Central memory CD4-positive, alpha-beta T cell (primary cell): ENCODE measurements at places on chromosomes 6 and 20.
A peak's percentile ranks its signal among the peaks of the same experiment; 100 is the strongest.

- DNase-seq, result no peak
These were observed 12.5 kb downstream of the ALDH8A1 start for GRCh38 chr6:134937426-134937825.

DNA sequence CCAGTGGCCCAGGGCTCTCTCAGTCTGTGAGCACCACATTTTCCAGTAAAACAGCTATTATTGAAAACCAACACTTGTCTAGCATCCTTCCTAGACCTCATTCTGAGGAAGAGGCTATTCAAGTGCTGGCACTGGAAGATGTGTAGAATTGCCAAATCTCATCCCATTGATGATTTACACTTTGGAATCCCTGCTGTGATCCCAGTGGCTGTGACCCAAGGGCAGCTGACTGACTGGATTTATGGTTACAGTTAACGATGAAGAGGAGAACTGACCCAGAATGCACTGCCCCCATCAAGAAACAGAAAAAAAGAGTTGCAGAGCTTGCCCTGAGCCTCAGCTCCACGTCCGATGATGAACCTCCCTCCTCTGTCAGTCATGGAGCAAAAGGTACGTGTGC lies 2.4 kb downstream of the CMTR1 start:
- no peak for DNase-seq

DNA sequence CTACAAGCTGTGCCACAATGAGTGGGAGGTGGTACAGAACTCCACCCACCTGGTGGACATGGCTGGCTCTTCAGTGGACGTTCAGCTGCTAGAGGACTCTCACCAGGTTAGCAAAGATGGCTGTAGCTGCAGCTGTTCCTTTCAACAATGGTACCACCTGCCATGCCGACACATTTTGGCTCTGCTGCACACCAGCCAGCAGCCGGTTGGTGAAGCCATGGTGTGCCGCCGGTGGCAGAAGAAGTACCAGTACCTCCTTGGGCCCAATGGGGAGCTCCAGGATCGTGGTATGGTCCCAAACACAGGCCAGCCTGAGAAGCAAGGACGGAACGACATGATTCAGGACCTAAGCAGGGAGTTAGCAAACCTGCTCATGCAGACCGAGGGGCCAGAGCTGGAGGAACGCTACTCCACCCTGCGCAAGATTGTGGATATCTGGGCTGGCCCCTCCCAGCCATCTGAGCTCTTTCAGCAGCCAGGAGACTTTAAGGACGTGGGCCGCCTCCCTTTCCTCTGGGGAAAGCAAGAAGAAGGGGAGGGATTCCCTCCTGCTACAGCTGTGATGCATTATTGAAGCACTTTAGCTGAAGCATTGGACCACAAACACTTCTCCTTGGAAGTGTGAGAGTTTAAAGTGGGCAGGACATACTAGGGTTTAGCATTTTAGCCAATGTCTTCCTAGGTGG lies 2.8 kb upstream of the ZSWIM1 start:
- DNase-seq, result no peak

GRCh38 chr6:151974061-151974617 lies 166.7 kb downstream of the ESR1 start:
- DNase-seq, result no peak

- no peak for DNase-seq
These were observed 155.6 kb downstream of the CD83 start for GRCh38 chr6:14273191-14273590.

GRCh38 chr6:7542874-7543624 lies 1.6 kb downstream of the DSP start:
- DNase-seq, result no peak

DNA sequence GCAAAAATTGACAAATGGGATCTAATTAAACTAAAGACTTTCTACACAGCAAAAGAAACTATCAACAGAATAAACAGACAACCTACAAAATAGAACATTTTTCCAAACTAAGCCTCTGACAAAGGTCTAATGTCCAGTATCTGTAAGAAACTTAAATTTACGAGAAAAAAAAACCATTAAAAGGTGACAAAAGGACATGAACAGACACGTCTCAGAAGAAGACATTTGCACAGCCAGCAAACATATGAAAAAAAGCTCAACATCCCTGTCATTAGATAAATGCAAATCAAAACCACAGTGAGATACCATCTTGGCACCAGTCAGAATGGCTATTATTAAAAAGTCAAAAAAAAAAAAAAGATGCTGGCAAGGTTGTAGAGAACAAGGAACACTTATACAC lies 70.6 kb upstream of the GRIK2 start:
- no peak for DNase-seq

DNA sequence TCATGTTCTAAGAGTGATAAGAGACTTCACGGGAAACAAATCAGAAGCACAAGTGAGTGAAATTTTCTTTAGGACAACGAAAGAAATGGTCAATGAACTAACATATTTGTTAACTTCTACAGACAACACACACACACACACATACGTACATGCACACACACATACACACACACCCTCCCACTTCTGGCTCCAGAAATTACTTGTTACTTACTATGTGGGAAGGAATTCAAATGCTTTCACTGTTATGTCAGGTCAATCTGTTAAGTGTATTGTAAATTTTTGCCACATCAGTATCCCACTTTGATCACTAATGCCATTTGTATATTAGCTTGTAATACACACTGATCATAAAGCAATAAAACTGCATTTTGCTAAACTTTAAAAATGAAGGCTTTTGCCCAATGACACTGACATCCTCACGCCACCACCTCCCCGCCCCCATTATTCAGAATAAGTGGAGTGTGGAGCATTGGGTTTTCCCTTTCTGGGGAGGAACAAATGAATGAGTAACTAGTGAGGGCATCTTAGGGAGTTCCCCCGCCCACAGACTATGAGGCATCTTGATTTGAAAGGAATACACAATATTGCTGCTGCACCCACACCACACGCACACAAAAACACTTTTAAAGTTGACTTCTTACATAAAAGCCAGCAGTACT lies 76.2 kb downstream of the ATXN1 start:
- peak; percentile 43 for DNase-seq

DNA sequence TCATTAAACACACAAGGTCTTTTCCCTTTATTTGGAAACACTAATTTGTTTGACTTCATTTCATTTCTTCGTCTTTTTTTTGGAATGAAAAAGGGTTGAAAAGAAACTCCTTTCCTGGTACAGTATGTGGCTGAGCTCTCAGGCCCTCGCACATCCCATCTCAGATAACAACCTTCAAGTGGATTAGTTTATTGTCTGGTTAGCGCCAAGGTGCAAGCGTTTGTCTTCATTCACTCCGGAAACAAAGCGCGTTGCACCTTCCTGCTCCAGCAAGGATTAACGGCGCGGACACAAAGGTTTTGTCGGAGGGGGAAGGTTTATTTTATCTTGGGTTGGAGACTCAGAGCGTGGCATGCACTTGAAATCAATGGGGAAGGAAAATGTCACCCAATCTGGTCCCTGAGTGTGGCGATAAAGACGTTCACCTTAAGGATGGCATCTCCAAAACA lies 5.3 kb upstream of the NKX2-2 start:
- DNase-seq, result no peak

DNA sequence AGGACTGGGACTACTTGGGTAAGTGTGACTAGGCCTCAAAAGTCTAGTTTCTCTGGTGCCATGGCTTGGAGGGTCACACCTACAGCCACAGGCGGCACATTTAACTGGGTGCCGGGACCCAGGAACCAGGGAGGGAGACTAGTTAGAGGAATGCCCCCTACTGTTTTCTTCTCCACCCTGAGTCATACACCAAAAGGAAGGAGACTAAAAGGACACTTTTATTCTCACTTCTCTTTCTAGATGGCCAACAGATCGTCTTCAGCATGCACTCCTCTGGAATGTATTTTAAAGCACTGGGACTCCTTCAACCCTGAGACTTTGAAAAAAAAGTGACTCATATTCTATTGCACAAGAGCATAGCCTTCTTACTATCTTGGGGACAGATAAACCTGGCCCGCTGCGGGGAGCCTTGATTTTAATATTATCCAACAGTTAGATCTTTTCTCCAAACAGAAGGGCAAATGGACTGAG lies 33.4 kb downstream of the PLN start:
- no peak for DNase-seq

DNA sequence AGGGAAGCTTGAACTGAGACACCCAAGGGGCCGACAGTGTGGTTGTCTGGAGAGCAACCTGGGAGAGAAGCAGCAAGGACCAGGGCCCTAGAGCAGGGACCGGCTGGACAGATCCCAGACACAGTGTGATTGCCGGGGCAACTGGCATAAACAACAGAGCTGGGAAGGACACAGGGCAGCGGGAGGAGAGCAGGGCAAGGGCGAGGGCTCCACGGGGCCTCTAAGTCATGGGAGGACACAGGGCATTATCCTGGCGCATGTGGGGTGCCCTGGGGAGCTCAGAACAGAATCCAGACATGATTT lies 31.1 kb upstream of the CCR6 start:
- no peak for DNase-seq

DNA sequence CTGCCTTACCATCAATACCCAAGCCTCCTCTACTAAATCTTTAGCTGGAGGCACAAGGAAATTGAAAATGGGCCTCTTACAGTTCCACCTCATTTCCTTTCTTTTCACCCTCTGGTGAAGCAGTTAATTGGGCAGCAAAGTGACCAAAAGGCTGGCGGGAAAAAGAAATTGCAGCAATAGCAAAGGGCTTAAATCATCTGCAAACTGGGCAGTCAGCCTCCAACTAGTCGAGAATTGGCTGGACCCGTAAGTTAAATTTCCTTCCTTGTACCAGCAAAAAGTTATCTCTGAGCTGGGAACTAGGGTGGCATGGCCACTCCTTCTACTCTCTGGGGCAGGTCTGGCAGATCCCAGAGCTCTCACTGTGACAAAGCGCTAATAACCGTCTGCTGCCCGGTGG lies 33.5 kb downstream of the GHRH start:
- no peak for DNase-seq

GRCh38 chr6:42137194-42137753 lies 5.1 kb downstream of the C6orf132 start:
- no peak for DNase-seq
